Inflammatory macrophage (primary cell): ENCODE measurements at places on chromosomes 6 and 20.

DNA sequence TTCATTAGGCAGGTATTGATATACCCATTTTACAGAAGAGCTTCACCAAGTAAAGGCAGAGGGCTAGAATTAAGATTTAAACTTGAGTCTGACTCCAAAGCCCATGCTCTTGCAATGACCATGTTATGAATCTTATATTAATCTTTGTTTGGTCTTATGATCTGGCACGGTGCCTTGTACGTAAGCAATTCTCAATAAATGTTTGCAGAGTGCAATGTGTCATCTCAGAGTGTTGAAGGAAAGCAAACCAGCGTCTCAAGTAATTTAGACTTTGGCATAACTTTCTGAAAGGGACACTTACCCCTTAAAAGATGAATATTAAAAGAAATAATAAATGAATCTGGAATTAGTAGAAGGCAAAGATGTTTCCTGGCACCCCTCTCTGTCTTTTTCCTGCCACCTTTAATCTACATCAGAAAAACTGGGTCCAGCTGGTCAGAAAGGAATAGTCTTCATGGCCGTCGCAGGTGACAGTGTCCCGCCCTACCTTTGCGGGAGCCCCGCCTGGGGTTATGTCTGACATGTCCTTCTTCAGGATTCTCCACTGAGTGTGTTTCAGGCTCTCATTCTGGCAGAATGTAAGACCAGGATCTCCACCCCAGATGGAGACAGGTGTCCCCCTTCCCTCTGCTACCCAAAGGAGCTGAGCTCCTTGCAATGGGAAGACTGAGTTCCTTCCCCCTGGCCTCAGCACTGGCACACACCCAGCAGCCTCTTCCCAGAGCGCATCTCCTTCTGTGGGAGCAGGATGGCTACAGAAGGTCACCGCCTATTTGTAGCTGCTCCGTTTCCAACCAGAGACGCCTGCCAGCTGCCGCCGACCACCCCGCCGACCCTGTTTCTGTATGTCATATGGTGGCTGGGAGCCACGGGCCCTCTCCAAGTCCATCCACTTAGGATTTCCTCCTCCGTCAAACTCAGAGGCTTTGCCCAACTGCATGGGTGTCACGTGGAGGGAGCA is 266.3 kb upstream of the ECI2 start:
- no peak for DNase-seq

GRCh38 chr6:89409461-89410035 is 2.5 kb downstream of the RRAGD start:
- DNase-seq = no peak

DNA sequence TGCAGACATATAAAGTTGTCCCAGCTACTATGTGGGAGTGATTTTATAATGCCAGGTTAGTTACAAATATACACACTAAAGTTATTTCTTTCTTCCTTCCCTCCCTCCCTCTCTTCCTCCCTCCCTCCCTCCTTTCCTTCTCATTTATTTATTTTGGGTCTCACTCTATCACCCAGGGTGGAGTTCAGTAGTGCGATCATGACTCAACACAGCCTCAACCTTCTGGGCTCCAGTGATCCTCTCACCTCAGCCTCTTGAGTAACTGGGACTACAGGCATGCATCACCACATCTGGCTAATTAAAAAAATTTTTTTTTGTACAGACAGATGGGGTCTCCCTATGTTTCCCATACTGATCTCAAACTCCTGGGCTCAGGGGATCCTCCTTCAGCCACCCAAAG is 59.2 kb downstream of the PHF20 start:
- DNase-seq = no peak

- DNase-seq = no peak
Observed at GRCh38 chr6:52253494-52253893, 9.2 kb upstream of the IL17F start.

GRCh38 chr6:116409756-116410155 is 39.0 kb downstream of the DSE start:
- peak; percentile 42 for DNase-seq

GRCh38 chr6:105591053-105591452 is 188.2 kb upstream of the PREP start:
- peak; percentile 83 for DNase-seq

DNA sequence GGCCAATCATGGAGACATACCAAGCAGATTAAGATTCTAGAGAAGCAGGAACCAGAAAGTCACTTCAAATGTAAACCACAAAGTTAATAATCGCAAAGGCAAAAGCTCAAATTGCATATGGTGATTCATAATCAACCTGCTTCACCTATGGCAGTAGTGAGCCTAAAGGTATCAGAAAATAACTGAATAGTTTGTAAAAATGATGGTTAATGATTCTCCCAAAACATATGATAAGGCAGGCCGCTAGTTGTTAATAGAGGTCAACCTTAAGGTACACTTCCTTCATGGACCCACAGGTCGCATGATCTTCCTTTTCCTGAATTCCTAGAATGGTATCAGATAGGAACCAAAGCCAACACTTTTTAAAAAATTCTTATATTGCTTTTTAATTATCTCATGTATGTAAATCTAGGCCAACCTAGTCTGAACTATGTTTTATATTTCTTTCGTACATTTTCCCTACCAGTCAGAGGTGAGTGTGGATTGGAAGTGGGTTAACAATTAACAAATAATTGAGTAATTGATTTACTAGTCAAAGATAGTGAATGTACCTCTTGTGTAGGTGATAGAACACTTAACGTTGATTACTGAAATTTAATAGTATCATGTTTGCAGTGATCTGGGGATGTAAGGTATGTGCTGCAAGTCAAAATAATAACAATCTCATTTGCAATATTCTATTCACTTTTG is 16.4 kb downstream of the TAAR2 start:
- no peak for DNase-seq

- DNase-seq = peak; percentile 30
Observed at GRCh38 chr6:13838616-13839015, 24.3 kb upstream of the MCUR1 start.

- no peak for DNase-seq
Observed at GRCh38 chr20:44356353-44356723, 839 bp downstream of the HNF4A start.

DNA sequence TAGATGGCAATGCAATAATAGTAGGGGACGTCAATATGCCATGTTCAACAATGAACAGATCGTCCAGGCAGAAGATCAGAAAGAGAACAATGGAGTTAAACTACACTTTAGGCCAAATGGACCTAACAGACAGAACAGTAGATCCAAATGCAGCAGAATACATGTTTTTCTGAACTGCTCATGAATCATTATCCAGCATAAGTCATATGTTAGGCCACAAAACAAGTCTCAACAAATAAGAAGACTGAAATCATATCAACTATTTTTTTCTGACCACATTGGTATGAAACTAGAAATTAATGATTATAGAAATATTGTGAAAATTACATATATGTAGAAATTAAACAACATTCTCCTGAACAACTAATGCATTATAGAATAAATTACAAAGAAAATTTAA is 10.2 kb upstream of the DEFB125 start:
- DNase-seq = no peak

DNA sequence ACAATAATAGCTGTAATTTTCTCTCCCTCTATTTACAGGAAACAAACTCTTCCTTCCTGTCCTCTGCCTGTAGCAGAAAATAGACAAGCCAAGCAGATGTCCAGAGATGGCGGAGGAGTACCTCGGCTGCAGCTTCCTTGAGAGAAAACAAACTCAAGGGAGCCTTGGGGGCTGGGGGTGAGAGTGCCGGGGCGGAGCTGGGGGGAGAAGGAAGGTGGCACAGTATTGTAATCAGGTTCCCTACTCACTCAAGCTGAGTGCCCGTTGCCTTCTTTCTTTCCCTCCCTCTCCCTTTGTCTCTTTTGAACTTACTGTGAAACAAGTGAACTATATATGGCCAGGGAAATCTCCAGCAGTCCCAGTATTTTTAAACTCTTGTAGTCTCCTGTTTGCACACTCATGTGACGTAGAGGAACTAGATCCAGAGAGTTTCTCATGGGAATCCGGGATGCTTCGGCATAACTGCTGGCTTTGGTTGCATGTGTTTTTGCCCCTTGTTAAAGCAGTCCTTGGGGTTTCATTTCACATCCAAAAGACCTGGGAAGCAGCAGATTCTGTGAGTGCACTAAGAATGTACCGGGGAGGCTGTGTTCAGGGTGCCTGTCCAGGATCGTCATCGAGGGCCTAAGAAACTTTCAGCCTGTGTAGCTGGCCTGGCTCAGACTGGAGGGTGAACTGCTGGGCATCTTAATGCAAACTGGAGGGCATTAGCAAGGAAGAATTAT is 44.6 kb upstream of the HDDC2 start:
- no peak for DNase-seq

DNA sequence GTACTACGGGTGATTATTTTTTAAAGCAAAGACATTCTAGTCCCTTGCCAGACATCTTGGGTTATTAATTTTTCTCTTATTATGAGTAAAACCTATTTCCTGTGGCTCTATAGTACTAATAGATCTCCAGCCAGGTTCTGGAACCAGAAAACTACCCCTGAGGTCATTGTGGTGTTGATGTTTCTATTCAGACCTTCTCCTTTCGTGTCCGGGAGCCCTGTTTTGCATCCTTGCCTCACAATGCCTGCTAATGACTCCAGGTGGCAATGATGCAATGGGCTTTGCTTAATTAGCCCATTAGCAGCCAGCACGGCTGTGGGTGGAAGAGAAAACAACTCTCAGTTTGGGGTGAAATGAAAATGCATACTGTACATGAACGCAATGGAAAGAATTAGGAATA is 62.9 kb upstream of the ARG1 start:
- no peak for DNase-seq

GRCh38 chr20:16902662-16903061 is 154.5 kb downstream of the OTOR start:
- DNase-seq = no peak

GRCh38 chr20:48783533-48784272 is 44.1 kb downstream of the PREX1 start:
- DNase-seq = no peak

DNA sequence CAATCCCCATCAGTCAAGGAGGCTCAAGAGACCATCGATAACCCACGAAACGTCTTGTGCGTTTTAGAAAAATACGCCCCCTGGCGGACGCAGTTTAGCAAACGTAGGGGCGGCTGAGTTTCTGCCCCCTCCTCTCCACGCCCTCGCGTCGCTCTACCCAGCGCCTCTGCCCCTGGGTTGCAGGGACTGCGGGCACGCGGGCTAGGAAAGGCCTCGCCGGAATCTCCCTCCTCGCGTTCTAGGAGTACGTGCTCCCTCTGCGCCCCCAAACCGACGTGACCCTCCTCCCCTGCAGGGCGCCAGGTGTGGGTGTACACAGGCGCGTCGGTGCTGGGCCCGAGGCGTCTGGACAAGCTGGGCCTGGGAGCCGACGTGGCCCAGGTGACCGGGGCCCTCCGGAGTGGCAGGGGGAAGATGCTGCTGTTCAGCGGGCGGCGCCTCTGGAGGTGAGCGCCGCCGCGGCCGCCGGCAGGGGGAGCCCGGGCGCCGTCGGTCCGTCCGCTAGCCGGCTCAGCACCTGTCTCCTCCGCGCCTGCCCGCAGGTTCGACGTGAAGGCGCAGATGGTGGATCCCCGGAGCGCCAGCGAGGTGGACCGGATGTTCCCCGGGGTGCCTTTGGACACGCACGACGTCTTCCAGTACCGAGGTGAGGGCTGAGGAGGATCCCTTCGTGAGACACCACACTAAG is 5.3 kb downstream of the MMP9 start:
- peak; percentile 48 for DNase-seq

DNA sequence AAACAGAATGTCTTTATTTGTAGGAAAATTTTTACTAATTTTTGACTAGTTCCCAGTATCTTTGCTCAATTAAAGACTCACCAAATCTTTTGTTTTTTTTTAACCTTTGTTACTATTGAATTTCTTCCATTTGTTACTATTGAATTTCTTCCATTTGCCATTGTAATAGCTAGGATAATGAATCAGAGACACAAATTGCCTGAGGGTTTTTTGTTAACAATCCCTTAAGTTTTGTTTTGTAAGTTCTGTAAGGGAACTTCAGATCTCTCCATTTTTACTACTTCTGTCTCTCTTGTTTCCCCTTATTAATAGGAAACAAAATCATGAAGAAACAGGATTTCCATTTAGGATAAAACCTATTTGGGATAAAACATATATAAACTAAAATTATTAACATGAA is 104.3 kb downstream of the MAP3K4 start:
- DNase-seq = no peak

DNA sequence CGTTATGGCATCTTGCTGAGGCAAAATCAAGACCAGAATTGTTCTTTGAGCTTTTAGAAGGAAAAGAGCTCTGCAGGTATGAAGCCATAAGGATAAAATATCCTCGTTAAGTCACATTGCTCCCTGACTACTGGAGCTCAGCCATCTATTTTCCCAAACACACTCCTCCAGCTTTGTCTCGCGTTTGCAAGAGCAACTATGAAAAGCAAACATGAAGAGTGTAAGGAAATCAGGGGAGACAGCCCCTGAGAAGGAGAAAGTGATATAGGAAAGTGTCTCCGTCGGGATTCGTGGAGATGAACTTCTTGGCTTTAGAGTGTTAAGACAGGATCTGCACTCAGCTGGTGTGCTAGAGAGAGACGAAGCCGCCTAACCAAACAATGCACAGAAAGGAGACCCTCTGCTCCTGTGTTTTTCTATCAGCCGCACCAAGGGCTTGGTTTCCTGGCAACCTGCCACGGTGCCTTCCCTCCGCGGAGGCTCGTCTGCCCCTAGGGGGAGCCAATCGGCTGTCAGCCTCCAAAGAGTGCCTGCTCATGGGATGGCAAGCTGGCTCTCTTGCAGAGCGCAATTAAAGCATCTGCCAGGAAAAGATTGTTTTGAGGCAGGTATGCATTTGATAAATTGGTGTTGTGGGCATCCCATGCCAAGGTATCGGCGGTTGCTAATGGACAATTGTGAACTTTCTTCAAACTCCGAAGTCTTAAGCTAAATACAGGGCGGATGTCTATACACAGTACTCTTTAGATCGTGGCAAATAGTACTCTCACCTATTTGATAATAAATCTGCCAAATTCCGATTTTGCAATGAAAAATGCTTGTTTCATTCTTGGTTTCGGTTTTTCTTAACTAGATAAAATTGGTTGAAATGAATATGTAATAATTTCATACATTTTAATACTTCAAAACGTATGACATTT is 603.2 kb downstream of the RNF144B start:
- DNase-seq = peak; percentile 9

GRCh38 chr20:48155268-48155667 is 370.0 kb upstream of the SULF2 start:
- no peak for DNase-seq

DNA sequence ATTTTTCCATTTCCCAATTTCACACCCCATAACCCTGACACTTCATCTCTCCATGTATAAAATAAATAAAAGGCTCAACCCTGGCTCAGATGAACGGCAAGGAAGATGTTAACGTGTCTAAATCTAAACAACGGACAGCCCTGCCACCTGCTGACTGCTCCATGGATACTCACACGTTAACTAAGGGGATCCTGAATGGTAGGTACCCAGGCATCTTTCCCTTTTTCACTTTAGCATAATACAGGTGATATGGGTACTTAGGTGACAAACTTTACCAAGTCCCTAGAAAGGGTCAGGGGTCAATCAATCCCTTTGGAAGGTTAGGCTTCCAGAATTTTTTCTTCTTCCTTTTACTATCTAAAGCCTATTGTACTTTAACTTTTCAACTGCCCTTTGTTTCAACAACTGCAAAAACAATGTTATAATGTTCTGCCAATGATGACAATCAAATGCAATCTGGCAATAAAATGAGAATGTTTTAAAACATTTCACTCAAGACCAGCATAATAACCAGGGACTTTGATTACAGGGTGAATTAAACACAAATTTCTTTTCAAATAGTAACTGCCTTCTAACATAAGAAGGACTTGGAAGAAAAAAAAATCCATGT is 52.4 kb upstream of the IPCEF1 start:
- no peak for DNase-seq

GRCh38 chr6:121460170-121460569 is 24.7 kb downstream of the GJA1 start:
- no peak for DNase-seq
